Stimulated activated CD4-positive, alpha-beta T cell treated with anti-CD3 and anti-CD28 coated beads, Interleukin-1b, Interleukin-23, amount 100 ng/mL, for 24 hours (primary cell): ENCODE measurements at places on chromosomes 1 and 21.

DNA sequence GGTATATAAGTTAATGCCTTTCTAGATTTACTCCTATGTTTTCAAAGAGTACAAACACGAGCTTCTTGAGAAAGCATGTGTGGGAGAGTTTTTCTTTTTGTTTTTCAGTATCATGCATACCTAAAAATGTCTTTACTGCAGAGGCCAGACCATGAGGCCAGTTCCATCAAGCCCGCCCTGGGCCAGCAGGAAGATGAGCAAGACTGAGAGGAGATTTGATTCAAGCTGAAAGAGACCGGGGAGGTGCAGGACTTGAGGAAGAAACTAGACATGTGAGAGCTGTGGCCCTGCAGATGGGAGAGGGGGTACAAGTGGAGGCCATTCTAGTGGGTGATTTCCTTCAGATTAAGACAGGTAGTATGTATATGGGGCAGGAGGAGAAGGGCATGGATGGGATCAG lies 33.4 kb upstream of the NTPCR start:
- no peak for DNase-seq

DNA sequence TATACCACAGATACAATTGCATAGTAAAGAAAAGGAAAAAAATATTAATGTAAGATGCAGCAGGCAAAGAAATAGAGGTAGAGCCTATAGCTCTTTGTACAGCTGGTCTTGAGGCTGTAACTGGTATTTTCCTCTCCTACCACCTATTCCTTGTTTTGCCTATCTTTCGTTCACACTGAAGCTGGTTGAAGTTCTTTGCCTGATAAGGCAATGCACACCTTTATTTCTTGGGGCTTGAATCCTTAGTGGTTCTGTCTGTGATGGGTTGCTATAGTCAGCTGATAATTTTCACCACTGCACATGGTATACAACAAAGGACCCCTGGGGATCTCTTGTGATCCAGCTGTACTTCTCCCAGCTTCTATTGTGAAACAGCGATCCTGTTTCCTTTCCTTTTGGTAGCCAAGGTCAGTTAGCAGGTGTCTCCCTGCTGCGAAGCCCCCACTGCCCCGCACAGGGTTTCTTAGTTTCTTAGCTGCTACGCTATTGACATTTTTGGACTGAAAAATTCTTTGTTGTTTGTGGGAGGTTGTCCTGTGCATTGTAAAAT lies 9.9 kb upstream of the TSNAX start:
- no peak for DNase-seq

GRCh38 chr1:173213665-173214064 lies 6.5 kb upstream of the TNFSF4 start:
- no peak for DNase-seq

GRCh38 chr1:61433646-61434045 lies 291.3 kb downstream of the TM2D1 start:
- DNase-seq = no peak

GRCh38 chr1:96072021-96072420 lies 649.6 kb upstream of the PTBP2 start:
- no peak for DNase-seq

DNA sequence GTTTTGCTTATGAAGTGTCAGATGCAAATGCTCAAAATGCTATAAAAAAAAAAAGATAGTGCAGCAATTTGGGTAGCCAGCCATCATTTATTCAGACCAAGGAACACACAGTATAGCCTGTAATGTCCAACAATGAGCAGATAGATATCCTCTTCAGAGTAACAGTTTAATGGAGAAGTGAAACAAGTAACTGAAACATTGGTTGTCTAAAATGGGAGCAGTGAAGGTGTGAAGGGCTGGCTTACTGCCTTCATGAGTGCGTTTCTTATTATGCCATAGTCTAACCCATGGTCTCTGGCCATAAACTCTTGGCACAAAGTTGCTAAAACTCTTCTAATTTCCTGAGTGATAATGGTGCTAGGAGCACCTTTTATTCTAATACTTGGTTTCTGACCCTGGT lies 11.4 kb downstream of the RGS5 start:
- DNase-seq = no peak

GRCh38 chr1:177912991-177913390 lies 56.9 kb downstream of the SEC16B start:
- no peak for DNase-seq
